Activated CD4-positive, alpha-beta memory T cell treated with anti-CD3 and anti-CD28 coated beads for 36 hours (primary cell): ENCODE measurements at places on chromosomes 16 and 17. TPM values are rescaled to one million over a fixed set of nuclear protein-coding genes. Genes with fewer than 3 reads are reported as not detected.

The CMTR2 gene
- total RNA-seq: 18.1 TPM

The GJD3 gene
- total RNA-seq: not detected

The CHST6 gene
- total RNA-seq: not detected

The CACNG4 gene
- total RNA-seq: not detected

The DBNDD1 gene
- total RNA-seq: 0.81 TPM

The ATF7IP2 gene
- total RNA-seq: 15.1 TPM

The ERCC4 gene
- 14.1 TPM for total RNA-seq

The CCL4 gene
- 966 TPM for total RNA-seq

The EXOSC6 gene
- total RNA-seq: 22.3 TPM

The ABCC3 gene
- not detected for total RNA-seq

The NCOR1 gene
- total RNA-seq: 104 TPM

The PPY gene
- not detected for total RNA-seq

The NPW gene
- total RNA-seq: 2.0 TPM

GRCh38 chr16:81933361-81933760 lies 77.9 kb downstream of the SDR42E1 start:
- DNase-seq: no peak

DNA sequence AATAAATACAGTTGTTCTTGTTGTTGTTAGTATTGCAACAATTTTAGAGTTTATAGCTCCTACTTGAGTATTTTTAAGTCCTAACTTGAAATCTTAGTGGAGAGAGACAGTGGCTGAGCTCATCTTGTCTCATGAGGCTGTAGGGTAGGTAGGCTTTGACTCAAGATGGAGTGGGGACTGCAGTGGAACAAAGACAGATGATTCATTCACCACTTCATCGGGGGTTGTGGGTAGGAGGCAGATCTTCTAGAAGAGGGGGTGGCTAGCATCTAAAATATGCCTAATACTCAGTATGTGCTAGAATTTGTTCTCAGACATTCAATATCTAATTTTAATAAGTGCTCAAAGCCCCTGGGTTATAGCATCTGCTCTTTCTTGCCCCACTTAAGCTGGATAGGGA lies 13.1 kb upstream of the MMD start:
- DNase-seq: peak; percentile 41

- DNase-seq: no peak
These were observed 108.5 kb downstream of the PCTP start for GRCh38 chr17:55859301-55859795.

- DNase-seq: no peak
These were observed 93.4 kb upstream of the TMEM132E start for GRCh38 chr17:34485999-34486398.

DNA sequence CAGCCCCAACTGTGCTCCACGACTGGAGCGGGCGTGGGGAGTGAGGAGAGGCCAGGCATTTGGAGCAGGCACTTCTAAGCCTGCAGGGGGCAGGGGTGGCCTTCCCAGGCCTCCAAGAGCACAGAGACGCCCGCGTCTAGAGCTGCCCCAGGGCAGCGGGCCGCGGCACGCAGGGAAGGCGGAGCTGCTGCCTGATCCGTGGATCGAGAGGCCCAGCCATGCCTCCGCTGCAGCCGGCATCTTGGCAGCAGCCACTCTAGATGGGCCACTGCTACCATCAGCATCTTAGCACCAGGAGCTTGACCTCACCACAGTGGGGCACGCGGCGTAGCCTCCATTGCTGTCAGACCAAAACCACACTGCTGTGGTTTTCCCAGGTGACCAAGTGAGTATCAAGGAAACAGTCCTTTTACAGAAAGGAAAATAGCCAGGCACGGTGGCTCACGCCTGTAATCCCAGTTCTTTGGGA lies 20.4 kb upstream of the WDR45B start:
- DNase-seq: peak; percentile 65

DNA sequence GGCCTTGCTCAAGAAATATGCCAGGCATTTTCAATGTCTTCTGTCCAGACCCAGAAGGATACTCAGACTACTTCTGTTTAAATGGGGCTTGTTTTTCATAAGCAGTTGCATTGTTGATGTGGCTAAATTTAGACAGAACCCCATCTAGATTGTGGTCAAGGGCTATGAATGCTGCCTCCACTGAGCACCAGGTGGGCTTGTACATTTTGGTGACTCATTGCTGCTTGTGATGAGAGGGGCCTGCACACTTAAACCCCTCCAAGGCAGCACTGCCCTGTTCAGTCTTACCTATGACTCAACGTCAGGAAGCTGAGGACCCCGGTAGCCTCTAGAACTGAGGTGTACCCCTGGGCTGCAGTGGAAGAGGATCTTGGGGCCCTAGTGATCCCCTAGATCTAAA lies 144.0 kb downstream of the PRKCA start:
- no peak for DNase-seq

DNA sequence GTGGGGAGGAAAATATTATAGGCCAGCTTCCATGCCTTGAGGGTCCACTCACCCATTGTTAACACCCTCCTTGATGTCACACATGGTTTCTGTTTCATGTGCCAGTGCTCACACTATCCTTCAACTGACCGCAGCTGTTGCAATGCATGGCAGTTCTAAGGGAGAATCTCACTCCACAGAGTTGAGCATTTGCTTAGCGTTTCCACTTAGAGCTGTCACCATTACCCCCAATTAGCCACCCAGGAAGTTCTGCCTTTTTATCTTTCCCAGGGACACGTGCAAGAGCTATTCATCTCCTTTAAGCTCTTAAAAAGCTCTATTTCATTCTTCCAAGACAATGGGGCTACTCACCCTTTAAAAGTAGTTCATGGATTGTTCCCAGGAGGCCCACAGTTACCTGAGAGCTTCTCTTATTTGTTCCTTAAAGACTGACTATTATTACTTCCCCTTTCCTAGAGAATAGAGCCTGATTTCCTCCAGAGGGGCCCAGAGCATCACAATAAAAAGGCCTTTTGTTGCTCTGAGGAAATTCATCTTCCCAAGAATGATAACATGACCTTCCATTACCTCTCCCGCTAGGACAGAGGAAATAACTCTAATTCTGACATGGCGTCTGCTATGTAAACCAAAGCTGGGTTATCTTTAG lies 126.8 kb downstream of the CACNG3 start:
- no peak for DNase-seq

- no peak for DNase-seq
These were observed 5.0 kb upstream of the BAHCC1 start for GRCh38 chr17:81390029-81390872.

- DNase-seq: no peak
These were observed 6.3 kb upstream of the PRKAR1A start for GRCh38 chr17:68505951-68506350.

DNA sequence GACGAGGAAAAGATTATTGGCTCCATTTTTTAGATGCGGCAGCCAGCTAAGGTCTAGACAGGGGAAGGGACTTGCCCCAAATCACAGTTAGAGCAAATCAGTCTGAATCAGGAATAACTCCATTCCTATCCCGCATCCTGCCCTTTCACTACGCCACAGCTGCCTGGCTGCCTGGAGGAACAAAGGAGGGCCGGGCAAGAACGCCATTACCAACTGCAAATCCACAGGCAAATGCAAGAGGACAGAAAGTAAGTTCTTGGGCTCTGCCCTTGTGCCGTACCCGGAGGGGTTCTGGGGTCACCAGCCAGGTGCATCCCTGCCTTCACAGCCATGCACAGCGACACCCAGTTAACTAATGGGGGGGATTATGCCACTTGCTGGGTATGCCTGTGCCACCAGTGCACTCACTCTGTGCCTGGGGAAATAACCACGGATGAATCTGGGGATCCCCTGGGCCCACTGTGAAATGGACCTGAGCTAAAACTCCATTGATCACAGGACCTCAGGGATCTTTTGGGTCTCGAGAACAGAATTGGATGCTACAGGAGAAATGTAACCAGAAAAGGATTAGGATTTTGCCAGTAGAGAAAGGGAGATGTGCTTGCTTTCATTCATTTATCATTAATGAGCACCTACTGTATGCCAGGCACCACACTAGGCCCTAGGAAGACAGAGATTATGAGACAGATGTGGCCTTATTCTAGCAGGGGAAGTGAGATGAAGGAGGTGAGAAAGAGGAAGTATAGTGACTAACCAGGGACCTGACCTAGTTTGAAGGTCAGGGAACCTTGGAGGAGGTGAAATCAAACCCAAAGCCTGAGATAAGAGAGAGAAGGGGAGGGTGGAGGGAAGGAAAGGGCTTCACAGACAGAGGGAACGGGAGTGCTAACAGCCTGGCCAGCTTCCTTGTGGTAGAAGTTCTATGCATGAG lies 17.7 kb downstream of the BCL7C start:
- DNase-seq: peak; percentile 38

DNA sequence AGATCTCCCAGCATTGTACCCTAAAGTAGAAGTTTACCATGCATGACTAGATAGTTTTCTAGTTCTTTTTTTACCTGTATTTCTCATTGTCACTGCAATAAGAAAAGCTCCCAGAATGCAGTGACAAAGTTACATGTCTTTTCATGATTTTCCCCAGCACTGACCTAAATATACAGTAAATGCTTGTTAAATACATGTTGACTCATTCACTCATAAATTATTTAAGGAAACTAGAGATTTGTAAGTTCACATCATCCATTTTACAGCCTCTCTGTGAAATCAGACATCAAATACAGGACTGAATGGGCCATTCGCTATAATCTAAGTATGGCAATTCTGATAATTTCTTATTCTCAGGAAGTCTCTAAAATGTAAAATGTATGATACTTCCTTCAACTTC lies 258.9 kb upstream of the AXIN2 start:
- DNase-seq: no peak
